Thyroid gland (tissue), 4 donors: ENCODE measurements at places on chromosomes 12 and 14.

- DNase-seq, result no peak
These were observed 470.9 kb upstream of the STXBP6 start for GRCh38 chr14:25520821-25521220.

GRCh38 chr12:6219980-6220379, 19.8 kb downstream of the CD9 start:
- DNase-seq, result no peak

DNA sequence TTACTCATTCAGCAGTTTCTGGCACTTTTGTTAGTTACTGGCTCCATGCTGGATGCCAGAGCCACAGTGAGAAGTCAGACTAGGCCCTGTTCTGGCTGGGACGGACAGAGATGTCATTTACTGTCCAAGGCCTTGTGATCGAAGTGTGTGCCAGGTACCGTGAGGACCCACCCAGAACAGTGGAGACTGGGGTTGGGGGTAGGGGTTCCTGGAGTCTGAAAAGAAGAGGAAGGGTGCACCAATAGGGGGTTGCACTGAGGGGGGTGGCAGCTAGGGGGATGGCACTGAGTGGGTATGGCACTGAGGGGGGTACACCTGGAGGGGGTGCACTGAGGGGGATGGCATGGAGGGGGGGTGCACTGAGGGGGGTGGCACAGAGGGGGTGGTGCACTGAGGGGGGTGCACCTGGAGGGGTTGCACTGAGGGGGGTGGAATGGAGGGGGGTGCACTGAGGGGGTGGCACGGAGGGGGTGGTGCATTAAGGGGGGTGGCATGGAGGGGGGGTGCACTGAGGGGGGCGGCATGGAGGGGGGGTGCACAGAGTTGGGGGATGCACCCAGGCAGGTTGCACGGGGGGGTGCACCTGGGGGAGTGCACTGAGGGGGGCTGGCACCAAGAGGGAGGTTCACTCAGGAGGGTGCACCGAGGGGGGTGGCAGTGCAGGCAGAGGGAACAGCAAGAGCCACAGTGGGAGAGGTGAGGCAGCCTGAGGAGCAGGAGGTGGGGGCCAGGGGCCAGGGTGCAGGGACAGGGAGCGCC, 10.6 kb upstream of the CYP46A1 start:
- no peak for DNase-seq

DNA sequence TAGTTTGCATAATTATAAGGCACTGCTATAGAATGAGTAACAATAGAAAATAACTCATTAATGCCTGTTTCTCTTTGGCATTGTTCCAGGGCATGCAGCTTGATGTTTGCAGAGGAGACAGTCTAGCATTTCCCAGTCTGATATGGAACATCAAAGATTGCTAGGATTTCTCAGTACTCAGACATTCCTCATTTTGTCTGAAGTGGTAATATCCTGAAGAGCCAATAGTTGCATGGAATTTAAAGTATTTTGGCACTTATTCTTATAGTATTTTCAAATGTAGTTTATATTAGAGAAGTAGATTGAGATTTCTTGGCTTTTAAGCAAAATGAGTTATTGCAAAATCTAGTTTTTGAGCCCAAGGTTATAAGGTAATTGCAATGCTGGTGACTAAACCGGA, 337.3 kb upstream of the E2F7 start:
- DNase-seq, result no peak

DNA sequence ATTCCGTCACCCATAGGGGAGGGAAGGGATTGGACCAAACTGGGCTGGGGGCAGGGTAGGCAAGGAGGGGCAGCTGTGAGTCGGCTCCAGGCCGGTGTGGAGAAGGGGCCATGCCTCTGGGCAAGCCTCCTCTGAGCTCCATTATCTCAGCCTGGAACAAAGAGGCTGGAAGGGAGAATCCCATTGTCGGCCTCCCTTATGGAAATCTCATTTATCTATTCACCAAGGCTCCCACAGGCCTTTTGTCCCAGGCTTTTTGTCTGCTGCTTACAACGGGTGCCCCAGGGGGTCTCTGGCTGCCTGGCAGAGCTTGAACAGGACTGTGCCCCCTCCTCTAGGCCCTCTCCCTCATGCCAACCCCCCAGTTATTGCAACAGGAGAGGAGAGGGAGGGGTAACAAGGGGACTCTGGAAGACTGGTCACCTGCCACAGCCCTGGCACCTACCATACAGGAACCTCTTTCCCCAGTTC, 19.5 kb downstream of the FIGNL2 start:
- no peak for DNase-seq

GRCh38 chr12:49540229-49541139, 1.7 kb downstream of the KCNH3 start:
- no peak for DNase-seq

- no peak for DNase-seq
These were observed 529.9 kb downstream of the NOVA1 start for GRCh38 chr14:26067786-26068459.

GRCh38 chr12:101459642-101460346, 15.3 kb upstream of the SPIC start:
- no peak for DNase-seq

- DNase-seq, result no peak
These were observed 2.7 kb upstream of the SMIM41 start for GRCh38 chr12:52076811-52077210.

DNA sequence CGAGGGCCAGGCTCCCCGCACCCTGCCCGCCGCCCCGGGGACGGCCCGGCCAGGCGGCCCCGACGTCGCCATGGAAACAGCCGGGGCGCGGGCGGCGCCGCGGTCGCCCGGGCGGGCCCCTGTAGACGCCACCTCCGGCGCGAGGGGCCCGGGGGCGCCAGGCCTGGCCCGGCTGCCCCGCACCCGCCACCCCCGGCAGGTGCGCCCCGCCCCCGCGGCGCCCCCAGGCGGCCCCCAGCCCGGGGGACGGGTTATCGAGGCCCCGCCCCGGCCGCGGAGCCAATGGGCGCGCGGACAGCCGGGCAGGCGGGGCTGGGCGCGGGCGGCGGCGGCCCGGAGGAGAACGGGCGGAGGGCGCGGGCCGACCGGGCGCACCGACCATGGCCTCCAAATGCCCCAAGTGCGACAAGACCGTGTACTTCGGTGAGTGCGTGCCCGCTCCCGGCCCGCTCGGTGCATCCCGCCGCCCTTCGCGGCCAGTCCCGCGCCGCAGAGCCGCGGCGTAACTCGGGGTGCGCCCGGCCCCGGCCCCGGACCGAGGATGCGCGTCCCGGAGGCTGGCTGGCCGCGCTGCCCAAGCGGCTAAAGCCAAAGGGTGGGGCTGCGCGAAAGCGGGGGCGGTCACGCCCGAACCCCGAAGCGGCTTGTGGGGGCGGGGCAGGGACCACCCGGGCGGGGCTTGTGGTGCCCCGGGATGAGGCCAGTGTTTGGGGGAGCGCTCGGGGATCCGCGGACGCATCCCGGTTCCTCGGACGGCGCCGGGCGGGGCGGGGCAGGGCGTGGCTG, at the start of gene CRIP2:
CRIP2 (plus strand) TSS at position 339 of the 786 bp plus-strand sequence; CDS start at position 381, 42 bp downstream.
- peak; percentile 59 for DNase-seq

GRCh38 chr12:42725809-42726208, 136.3 kb upstream of the PRICKLE1 start:
- no peak for DNase-seq

DNA sequence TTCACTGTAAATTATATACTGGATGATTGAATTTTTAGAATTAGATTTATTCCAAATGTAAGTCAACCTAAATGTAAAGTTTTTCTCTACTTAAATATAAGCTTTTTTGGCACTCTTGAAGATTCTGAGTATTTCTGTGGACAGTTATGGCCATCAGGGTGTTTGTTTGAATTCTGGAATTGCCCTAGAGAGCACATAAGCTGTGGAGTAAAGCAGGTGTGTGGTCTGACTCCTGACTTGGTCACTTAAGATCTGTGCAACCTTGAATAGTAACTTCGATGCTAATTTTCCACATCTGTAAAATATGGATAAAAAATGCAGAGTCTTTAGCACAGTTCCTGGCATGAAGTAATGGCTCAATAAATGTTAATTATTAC, 64.4 kb downstream of the FUT8 start:
- no peak for DNase-seq

- no peak for DNase-seq
These were observed 196.9 kb downstream of the ALG10 start for GRCh38 chr12:34219046-34219770.

GRCh38 chr12:118307069-118307954, 65.4 kb downstream of the TAOK3 start:
- no peak for DNase-seq

GRCh38 chr14:52012635-52013034, 23.3 kb downstream of the RTRAF start:
- DNase-seq, result no peak

GRCh38 chr12:18066666-18067065, 23.3 kb downstream of the RERGL start:
- DNase-seq, result no peak

DNA sequence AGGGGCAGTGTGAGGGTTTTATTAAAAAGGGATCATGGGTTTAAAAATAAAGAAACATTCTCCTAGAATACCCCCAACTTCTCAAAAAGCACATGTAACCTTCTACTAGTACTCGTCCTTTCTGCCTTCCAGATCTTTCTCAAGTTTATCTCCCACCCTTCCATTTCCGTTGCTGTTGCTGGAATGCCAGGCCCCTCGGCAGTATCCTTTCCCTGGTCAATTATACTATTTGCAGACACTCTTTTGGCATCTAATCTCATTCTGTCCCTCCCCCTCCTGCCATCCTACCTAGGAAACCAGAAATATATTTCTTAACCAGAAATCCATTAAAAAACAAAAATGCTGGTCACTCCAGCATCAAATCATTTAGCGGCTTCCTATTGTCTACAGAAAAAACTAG, 198.2 kb upstream of the ATP2B1 start:
- no peak for DNase-seq

- no peak for DNase-seq
These were observed 268.3 kb upstream of the SEL1L start for GRCh38 chr14:81801921-81802320.

GRCh38 chr14:54785778-54786770, 116.6 kb downstream of the GCH1 start:
- no peak for DNase-seq

GRCh38 chr14:51595881-51596455, 55.7 kb upstream of the FRMD6 start:
- DNase-seq, result no peak

DNA sequence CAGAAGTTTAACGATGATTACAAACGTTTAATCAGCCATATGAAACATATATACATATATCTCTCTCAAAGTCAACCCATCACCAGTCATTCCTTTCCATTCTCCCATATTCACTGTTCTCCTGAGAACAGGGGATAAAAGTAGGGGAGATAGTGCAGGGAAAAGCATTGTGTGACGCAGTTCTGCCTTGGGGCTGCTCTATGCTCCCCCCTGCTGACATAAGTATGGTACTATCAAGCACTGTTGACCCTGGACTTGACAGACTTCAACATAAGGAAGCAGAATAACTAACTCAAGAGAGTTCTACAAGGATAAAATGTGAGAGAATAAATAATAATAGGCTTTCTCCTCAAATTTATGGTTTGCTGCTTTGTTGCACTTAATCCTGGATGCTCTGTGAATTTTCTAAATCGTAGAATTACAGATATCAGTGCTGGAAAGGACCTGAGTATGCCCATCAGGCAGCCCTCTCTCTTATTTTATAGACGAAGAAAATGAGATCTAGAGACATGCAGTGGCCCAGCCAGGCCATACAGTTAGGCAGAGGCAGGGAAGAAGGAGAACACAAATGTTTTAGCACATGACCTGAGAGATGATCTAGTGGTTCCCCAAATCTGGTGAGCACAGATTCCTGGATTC, 87.2 kb downstream of the SCN8A start:
- DNase-seq, result no peak

DNA sequence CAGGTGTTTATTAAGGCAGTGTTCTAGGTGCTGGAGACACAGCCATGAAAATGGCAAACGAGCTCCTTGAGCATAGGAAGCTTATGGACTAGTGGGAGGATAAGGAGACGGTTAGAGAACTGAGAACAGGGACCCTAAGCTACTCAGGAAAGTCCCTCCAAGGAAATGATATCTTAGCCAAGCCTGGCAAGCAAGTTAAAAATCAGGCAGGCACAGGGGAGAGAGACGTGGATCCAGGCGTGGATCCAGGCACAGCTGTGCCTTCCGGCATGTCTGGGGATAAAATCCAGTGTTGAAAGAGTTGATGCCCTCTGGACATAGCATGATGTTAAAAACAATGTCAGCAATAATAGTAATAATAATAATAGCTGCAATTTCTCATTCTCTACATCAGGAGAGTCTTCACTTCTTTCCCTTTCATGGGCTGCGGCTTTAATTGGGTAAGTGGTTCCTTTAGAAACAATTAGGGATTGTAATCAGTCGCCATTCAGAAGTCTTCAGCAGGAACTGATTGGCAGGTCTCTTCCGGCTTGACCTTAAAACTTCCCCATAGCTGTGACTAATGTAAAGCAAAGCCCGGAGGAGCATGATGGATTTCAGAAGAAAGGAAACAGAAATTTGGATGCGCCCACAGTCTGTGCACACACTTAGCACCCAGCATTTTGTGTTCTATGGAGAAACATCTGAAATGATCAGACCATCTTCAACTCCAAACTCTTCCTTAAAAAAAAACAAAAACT, 230.2 kb downstream of the SLC41A2 start:
- no peak for DNase-seq

DNA sequence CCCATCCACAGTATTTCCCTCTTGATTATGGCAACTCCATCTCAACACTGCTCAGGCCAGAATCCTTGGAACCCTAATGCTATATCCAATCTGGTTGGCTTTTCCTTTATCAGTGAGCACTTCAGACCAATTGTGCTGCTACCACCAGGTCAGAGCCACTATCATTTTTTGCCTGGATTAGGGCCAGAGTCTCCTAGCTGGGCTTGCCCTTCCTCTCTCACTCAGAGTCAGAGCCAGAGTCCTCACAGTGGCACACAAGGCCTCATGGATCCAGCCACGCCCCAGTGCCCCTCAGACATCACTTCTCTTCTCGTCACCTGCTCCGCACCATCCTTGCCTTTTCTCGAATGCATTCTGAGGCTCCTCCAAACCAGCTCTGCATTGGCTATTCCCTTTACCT, 211.1 kb downstream of the ANO6 start:
- no peak for DNase-seq

DNA sequence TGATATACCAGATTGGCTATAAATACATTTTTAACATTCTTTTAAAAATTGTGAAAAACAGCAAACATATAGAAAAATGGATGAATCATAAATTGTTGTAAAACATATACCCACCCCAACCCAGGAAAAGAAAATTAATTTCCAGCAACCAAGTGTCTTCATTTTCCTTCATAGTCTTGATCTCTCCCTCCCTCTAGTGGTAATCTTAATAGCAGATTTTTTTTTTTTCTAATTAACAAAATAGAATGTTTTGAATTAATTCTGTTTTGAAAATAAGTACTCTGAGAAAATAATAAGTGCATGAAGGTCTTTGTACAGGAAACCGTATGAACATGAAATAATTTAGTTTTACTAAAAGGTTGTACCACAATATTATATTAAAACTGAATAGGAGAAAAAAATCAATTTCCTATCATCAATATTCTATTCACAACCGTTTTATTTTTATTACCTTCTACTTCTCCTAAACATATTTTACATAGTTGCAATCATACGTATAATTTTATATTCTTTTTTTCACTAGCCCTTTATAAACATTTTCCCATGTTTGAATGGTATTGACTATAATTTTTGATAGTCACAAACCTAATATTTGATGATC, 7.0 kb downstream of the ETNK1 start:
- DNase-seq, result no peak
